ENCODE measurements at places on chromosomes 5 and 9. TPM values are rescaled to one million over a fixed set of nuclear protein-coding genes. Genes with fewer than 3 reads are reported as not detected.

Gene LCN12
- total RNA-seq, result not detected

DNA sequence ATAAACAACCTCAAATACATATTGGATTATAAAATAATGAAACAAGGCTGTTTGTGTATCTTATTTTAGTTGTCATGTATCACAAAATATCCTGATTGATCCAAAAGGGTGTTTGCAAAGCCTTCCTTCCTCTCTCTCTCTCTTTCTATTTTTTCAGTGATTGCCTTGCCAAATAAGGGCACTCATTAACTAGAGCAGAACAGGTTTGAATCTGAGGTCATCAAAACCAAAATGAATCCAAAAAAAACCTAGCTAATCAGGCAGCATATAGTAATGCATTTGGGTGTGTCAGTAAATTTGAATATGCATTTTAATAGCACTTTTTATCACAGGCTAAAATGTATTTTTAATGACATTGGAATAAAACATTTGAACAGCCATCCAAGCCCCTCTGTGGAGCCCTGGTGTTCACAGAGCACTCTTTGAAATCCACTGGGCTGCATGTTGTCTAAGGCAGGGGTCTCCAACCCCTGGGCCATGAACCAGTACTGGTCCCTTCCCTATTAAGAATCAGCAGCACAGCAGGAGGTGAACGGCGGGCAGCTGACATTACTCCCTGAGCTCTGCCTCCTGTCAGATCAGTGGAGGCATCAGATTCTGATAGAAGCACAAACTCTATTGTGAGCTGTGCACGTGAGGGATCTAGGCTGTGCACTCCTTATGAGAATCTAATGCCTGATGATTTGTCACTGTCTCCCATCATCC, 171.8 kb upstream of the RAI14 start:
- no peak for DNase-seq

DNA sequence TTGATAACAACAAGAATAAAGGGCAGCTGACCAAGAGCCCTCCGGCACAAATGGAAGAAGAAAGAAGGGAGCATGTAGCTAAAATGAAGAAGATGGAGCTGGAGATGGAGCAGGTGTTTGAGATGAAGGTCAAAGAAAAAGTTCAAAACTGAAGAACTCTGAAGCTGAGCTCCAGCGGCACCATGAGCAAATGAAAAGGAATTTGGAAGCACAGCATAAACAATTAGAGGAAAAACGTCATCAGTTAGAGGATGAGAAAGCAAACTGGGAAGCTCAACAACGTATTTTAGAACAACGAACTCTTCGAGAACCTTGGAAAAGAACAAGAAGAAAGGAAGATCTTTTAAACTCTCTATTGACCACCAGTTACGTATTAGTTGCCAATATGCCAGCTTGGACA, 100.9 kb downstream of the GABBR2 start:
- no peak for DNase-seq

GRCh38 chr9:76644171-76644570, 120.1 kb upstream of the PCA3 start:
- no peak for DNase-seq

Gene HRH2
- total RNA-seq, result 8.6 TPM
